ENCODE measurements at places on chromosomes 11 and 22.

DNA sequence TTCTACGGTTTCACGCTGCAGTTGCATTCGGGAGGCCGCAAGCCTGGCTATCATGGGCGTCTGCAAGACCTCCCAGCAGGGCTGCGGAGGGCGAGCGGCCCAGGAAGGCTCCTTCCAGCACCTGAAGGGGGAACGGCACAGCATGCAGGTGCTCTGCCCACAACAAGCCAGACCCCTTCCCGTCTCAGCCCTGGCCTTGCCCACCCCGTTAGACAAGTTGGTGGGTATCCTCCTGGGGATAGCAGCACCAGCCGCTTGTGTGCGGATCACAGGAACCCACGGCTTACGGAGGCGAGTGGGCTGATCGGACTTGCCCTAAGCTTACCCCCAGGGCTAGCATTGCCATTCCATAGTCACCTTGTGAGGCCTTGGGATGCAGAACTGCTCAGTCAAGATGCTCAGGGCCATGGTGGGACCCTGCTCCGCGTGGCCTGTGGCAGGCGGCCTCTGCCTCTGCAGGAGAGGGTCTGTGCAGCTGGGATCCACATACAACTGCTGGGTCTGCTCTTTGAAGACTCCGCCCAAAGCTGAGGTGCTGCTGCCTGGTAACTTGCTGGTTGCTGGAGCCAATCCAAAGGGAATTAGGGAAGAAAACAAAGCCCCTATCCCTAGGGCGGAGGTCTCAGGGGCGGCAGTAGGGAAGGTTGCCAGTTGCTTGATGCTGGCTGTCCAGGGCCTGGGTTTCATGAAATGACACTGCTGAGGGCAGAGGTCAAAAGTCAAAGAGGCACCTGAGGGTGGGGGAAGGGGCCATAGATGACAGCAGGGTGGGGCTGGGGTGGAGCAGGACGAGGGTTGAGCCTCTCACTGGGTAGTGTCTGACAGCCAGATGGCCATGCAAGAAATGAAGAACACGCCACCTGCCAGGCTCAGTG is 1.4 kb upstream of the OSBPL5 start:
- no peak for DNase-seq

DNA sequence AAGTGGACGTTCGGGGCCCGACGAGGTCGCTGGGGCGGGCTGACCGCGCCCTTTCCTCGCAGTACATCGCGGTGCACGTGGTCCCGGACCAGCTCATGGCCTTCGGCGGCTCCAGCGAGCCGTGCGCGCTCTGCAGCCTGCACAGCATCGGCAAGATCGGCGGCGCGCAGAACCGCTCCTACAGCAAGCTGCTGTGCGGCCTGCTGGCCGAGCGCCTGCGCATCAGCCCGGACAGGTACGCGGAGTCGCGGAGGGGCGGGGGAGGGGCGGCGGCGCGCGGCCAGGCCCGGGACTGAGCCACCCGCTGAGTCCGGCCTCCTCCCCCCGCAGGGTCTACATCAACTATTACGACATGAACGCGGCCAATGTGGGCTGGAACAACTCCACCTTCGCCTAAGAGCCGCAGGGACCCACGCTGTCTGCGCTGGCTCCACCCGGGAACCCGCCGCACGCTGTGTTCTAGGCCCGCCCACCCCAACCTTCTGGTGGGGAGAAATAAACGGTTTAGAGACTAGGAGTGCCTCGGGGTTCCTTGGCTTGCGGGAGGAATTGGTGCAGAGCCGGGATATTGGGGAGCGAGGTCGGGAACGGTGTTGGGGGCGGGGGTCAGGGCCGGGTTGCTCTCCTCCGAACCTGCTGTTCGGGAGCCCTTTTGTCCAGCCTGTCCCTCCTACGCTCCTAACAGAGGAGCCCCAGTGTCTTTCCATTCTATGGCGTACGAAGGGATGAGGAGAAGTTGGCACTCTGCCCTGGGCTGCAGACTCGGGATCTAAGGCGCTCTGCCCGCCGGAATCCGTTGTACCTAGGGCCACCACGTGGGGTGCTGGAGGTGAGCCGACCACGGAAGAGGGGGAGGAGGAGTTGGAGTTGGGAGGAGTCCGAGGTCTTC is 771 bp downstream of the MIF start:
- DNase-seq, result no peak

GRCh38 chr22:40399621-40400020 is 29.2 kb downstream of the SGSM3 start:
- no peak for DNase-seq

- DNase-seq, result no peak
Observed at GRCh38 chr11:14643697-14644225, at the start of gene PDE3B. Gene PDE3B (plus strand): TSS chr11:14643804. CDS start chr11:14644076, 272 bp downstream.

DNA sequence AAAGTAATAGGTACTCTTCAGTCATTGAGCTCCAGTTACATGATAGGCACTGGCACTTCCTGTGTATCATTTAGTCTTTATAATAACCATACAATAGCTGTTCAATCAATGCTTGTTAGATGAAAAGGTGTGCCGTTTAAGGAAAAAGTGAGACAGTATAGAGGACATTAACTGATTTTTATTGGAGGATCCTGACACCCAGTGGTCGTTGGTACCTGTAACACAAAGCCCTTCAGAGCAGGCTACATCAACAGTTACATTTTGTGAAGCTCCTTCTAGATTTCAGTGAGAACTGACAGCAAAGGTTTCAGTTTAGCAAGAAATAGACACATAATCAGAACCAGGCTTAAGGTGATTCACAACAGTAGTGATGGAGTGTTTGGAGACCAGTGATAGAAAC is 44.2 kb downstream of the CCDC81 start:
- DNase-seq, result no peak
